Naive thymus-derived CD8-positive, alpha-beta T cell (primary cell): ENCODE measurements at places on chromosomes 16 and 17.
A peak's percentile ranks its signal among the peaks of the same experiment; 100 is the strongest.

- DNase-seq = no peak
These were observed 85.8 kb downstream of the MRC2 start for GRCh38 chr17:62713086-62713881.

GRCh38 chr16:23679274-23679985 lies 741 bp downstream of the PLK1 start:
- no peak for DNase-seq

GRCh38 chr16:25888868-25889267 lies 197.1 kb downstream of the HS3ST4 start:
- DNase-seq = no peak

DNA sequence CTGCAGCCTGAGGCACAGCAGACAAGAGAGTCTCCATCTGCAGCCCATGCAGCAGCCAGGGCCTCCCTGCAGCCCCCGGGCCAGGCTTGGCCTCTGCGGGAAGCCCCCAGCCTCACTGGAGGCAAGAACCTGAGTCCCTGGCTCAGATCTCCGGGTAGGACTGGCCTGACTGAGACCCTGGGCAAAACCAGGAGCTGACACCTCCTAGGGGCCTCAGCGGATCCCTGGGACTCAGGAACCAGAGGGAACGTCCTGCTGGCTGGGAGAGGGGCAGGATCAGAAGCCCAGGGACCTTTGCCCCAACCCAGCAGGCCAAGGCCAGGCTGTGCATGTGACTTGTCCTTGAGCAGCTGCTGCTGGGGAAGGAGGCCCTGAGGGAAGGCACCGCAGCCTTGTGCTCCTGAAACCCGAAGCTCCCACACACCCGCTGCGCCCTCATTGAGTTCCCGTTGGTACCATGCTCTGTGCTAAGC lies 1.7 kb upstream of the PRSS21 start:
- DNase-seq = no peak

GRCh38 chr16:90010676-90011507 lies 8.4 kb downstream of the DBNDD1 start:
- no peak for DNase-seq

GRCh38 chr17:9755083-9755482 lies 36.3 kb downstream of the DHRS7C start:
- no peak for DNase-seq

DNA sequence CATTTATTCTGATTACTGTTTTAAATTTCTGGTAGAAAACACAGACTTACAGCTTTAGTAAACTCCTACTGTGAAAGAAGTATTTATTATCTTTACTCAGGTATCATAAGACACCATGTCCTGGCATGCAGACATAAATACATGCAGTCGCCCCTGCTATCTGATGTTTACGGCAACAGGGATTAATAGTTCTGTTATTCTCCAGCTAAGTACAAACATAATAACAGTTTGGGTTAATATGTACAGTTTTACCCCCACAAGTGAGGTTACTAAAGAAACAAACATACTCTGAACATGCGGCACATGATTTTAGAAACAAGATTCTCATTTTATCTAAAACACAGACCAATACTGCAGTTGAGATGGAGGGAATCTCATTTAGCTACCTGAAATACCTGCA lies 170.8 kb downstream of the ABCA8 start:
- no peak for DNase-seq

- no peak for DNase-seq
These were observed 11.9 kb downstream of the EPN2 start for GRCh38 chr17:19248928-19249574.

DNA sequence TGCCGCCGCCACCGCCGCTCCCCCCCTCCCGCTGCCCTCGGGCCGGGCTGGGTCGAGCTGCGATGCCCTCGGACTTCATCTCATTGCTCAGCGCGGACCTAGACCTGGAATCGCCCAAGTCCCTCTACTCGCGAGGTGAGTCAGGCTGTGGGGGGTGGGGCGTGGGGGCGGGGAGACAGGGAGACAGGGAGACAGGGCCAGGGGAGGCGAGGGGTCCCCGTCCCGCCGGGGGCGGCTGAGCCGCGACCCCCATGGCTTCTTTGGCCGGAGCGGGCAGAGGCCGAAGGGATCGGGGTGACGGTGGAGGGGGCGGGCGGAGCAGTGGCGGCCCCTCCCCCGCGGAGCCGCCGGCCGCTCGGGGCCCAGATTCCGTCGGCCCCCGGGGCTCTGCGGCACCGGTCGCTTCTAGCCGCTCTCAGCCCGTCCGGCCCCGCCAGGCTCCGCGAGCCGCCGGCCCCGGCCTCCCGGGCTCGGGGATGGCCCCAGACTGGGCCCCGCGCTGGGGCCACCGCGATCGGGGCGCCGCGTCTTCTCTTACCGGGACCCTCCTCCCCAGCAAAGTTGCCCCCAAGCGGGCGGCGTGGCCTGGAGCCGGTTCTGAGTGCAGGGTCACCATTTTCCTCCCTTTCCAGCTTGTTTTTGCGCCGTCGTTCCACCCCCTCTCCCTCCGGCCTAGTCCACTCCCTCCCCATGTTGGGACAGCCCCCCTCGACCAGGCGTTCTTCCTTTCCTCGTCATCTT lies 644 bp downstream of the NFAT5 start:
- peak; percentile 42 for DNase-seq

- no peak for DNase-seq
These were observed 20.4 kb downstream of the PRCD start for GRCh38 chr17:76560036-76560876.

DNA sequence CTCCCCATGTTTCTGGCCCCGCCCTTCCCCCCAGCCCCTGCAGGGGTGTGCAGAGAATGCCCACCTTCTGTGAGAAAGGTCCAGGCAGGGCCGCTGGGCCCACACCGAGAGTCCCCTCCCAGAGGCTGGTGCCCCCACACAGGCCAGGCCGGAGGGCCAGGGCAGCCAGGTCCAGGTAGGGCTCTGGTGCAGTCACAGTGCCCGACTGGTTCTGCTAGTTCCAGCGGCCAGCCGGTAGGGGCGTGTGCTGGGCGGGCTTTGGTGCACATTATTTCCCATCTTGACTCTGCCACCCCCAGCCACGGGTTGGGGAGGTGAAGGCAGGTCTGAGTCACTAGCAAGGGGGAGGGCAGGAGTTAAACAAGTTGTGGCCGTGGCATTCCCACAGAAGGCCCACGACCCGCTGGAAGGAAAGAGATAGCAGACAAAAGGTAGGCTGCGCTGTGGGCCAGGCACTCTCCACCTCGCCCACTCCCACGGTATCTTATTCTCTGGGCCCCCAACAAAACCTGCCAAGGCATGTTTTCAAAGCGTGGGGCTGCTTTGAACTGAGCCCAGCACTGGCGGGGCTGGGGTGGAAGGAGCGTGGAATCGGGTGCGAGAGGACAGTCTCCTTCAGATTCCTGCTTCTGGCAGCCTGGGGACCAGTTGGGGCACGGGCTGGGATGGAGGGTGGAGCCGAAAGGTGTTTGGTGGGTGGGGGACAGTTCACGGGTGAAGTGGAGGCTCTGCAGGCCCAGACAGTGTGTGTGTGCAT lies 1.9 kb downstream of the EPN3 start:
- DNase-seq = no peak

DNA sequence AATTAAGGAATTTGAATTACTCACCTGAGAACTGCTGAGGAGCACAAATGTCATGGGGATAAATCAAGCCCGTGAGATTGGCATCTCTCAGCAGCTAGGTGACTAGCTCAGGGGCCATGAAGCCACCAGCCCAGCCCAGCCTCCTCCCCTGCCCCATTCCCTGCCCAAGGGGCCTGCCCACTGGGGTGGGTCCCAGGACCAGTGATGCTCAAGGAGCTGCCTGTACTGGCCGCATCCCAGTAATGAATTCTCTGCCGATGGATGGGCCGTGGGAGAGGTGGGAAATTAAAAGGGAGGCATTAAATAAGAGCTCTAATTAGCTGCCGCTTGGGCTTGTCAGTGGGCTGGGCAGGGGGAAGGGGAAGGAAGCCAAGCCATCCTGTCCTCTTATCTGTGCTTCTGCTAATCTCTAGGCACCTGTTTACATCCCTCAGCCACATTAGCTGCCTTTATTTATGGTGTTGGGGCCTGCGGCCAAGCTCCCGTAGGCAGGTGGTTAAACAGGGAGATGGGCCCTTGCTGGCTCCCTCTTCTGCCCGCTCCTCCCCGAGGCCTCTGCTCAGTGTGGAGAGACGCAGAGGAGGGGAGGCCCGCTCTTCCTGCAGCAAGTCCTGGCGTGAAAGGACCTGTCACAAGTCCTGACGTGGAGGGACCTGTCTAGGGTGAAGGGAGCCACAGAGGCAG lies 48.8 kb downstream of the PIPOX start:
- DNase-seq = no peak

DNA sequence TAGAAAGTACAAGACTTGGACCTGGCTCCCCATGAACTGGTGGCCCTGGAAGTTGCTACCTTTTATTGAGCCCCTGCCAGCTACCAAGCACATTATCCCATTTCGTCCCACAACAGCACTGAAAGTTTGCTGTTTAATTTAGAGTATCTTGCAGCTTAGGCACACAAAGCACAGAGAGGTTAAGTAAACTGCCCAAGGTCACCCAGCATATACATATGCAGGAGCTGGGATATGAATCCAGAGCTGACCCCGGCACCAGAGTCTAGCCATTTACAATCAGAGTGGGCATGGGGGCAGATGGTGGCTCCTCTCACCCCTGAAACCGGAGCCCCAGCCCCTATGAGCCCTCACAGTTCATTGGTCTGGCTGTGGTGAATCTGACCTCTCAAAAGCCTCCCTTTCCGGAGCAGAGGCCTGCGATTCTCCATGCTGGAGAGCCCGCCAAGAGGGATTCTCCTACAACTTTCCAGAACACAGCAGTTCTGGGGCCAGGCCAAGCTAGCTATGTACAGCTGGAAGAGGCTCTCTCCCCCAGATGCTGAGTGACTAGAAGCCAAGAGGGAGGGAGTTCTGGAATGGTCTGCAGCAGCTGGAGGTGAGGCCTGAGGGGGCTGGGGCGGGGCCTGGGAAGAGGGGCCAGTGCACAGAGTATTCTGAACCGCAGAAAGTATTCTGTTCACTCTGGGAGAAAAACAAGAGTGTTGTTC lies 58.3 kb downstream of the SREBF1 start:
- no peak for DNase-seq

GRCh38 chr17:823501-823902 lies 41.3 kb downstream of the MRM3 start:
- no peak for DNase-seq

- no peak for DNase-seq
These were observed 40.8 kb downstream of the MRTFB start for GRCh38 chr16:14111713-14112538.

- DNase-seq = no peak
These were observed 41.1 kb downstream of the TBC1D16 start for GRCh38 chr17:79994602-79995001.

DNA sequence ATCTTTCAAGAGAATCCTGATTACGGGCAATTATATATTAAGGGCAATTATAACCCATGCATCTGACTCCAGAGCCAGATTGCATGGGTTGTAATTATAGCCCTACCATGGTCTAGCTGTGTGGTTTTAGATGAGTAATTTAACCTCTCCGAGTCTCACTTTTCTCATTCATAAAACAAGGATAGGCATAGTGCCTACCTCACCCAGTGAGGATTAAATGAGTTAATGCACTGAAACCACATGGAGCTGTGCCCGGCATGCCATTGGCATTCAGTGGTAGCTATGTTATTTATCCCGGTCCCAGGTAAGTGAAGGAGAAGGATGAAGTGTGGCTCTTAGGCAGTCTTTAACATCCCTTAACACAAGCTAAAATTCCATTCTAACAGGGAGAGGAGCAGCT lies 6.3 kb downstream of the SNX20 start:
- no peak for DNase-seq

- DNase-seq = no peak
These were observed 33.2 kb downstream of the UBE2O start for GRCh38 chr17:76419576-76420260.

DNA sequence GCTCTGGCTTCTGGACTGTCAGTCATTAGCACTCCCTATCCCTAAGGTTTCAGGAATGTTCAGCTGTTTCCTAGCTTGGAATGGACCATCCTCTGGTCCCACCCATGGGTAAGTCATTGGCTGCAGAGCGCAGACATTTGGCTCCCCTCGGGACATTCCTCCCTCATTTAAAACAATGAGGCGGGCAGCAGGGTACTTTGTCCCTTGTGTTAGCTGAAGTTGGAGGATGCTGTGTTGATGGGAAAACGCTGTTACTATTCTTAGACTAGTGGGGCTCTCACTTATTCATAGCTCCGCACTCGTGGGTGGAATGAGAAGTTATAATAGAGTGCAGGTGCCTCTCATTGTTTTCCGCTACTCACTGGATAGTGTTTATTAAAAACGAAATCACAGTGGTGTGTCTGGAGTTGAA lies 673.8 kb downstream of the WWOX start:
- no peak for DNase-seq

DNA sequence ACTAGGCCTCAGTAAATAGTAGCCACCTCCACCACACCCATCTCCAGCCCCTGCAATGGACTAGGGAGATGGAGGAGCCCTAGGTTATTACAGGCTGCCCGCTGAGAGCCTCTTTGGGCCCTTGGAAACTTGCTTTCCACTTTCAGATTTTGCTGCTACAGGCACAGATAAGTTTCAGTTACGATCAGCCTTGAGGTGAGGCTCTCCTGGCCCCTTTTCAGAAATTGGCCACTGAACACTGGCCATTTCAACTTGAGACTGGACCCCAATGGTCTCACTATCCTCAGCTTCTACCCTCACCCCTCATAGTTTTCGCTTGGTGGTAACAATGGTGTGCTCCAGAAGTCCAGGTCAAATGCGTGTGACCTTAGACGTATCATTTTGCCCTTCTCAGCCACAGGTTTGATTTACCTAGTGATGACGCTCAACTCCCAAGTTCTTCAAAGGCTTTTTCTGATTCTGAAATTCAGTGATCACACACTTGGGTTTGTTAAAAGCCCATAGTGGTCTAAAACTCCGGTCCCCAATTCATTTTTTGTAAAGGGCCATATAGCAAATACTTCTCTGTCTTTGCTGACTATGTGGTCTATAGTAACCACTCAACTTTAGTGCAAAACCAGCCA lies 1.0 kb downstream of the PMM2 start:
- DNase-seq = no peak

DNA sequence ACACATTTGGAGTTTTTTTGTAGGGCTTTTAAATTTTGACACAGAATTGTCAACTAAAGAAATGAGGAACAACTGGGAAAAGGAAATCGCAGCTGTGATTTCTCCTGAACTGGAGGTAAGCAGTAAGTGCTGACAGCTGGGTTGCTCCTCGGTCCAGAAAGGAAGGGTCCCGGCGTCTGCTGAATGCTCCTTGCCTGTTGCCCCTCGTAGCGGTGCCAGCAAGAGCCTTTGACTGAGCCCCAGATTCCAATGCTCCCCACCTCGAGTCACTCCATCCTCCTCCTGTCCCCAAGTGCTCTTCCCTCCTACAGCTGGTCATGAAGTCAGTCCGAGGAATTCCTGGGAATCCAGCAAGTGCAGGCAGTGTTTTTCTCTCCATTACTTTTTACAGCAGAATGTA lies 32.0 kb upstream of the ENDOV start:
- DNase-seq = no peak
